Left ventricle myocardium inferior (tissue), 1 donor: ENCODE measurements at places on chromosomes 1 and 21. TPM values are rescaled to one million over a fixed set of nuclear protein-coding genes. Genes with fewer than 3 reads are reported as not detected.

DNA sequence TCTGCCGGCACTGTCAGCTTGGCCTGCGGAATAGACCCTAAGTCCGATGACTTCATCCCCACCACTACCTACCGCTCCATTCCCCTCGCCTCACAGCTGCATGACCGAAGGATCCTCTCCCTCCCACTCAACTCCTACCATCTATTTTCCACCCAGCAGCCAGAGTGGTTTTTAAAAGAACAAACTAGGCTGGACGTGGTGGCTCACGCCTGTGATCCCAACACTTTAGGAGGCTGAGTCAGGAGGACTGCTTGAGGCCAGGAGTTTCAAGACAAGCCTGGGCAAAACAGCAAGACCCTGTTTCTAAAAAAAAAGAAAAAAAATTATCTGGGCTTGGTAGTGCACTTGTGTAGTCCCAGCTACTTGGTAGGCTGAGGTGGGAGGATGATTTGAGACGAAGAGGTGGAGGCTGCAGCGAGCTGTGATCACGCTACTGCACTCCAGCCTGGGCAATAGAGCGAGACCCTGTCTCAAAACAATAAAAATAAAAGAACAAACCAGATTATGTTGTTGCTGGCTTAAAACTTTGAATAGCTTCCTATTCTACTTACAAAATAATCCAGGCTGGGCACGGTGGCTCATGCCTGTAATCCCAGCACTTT is 59.0 kb downstream of the UBIAD1 start:
- no peak overlapping the region for H3K4me3 ChIP-seq
- H3K27ac ChIP-seq: no peak overlapping the region
- H3K4me1 ChIP-seq: no peaks in the 10 kb centered on the region

- H3K27ac ChIP-seq: peak overlapping the region; percentile 6
- H3K4me3 ChIP-seq: no peak overlapping the region
- no peaks in the 10 kb centered on the region for H3K36me3 ChIP-seq
- H3K27me3 ChIP-seq: no peaks in the 10 kb centered on the region
These were observed 63.4 kb upstream of the BCL10 start for GRCh38 chr1:85339656-85340399.

DNA sequence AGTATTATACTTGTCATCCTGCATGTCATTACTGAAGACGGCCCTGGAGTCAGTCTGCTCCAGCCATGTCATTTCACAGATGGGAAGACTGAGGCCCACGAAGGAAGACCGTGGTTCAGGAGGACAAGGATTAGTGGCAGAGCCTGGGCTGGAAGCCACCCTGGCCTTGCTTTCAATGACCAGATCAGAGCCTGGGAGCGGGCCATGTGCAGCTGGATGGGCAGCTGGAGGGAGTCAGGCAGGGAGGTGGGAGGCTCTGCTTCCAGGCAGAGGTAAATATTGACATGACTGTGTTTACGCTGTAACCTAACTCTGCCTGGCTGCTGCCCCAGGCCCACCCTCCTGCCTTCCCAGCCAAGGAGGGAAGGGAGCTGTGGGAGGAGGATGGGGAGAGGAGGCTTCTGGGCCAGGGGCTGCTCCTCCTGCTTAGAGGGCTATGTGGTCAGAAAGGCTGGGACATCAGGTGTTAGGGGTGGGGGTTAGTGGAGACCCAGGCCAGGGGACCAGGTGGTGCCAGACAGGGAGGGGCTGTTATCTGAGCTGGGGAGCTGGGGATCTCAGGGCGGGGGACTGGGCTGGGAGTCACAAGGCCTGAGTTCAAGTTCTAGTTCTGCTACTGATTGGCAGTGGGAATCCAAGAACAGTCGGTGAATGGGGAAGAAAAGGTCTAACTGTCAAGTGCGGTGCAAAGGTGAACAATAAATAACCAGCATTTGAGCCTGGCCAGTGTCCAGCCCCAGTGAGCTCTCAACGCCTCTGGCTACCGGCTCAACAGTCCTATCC is 48.5 kb upstream of the ECE1 start:
- H3K36me3 ChIP-seq: no peaks in the 10 kb centered on the region
- H3K4me1 ChIP-seq: peaks cover 97% of the 10 kb centered on the region
- H3K27ac ChIP-seq: peak overlapping the region; percentile 86

DNA sequence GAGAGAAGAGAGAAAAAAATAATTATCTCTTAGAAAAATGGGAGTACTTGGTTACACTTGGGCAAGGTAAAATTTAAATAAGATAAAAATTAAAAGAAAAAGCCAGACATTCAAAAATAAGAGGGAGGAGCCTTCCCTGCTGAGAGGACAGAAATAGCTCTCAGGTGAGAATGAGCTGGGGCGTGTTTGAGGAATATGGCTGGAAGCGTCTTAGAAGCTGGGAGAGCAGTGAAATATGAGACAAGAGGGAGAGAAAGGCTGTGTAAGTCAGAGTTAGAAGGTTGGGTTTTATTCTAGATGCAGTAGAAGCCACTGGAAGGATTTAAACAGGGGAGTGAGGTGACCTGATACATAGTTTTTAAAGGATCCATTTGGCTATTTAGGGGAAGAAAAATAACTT is 154.2 kb upstream of the L1TD1 start:
- H3K27me3 ChIP-seq: no peaks in the 10 kb centered on the region
- no peaks in the 10 kb centered on the region for H3K36me3 ChIP-seq
- H3K4me1 ChIP-seq: peaks cover 27% of the 10 kb centered on the region
- H3K4me3 ChIP-seq: no peak overlapping the region
- H3K27ac ChIP-seq: no peak overlapping the region

GRCh38 chr1:42456754-42457089 is 379 bp downstream of the PPCS start:
- no peak for DNase-seq
- peaks cover 22% of the 10 kb centered on the region for H3K36me3 ChIP-seq
- peak overlapping the region; percentile 99 for H3K4me3 ChIP-seq
- H3K27me3 ChIP-seq: no peaks in the 10 kb centered on the region
- H3K4me1 ChIP-seq: peaks cover 30% of the 10 kb centered on the region
- peak overlapping the region; percentile 98 for H3K27ac ChIP-seq

- H3K36me3 ChIP-seq: no peaks in the 10 kb centered on the region
- peaks cover 69% of the 10 kb centered on the region for H3K27me3 ChIP-seq
- no peak overlapping the region for H3K27ac ChIP-seq
- no peak overlapping the region for H3K4me3 ChIP-seq
These were observed 237.6 kb downstream of the GRIK3 start for GRCh38 chr1:36796733-36797132.

DNA sequence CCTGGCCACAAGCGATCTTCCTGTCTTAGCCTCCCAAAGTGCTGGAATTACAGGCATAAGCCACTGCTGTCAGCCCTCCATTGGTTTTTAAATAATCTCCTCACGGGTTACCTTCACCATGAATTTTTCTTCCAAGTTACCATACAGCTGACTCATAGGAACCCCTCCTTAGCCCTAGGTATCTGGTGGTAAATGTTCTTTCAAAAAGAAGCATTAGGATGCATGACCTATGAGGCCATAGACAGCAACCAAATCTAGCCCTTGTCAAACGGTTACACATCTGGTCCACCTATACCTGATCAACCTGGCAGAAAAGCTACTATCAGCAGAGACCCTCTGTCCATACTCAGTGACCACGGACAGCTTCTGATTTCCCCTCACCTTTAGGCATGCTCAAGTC is 12.7 kb upstream of the DEGS1 start:
- no peak for DNase-seq
- no peaks in the 10 kb centered on the region for H3K27me3 ChIP-seq
- H3K4me3 ChIP-seq: no peak overlapping the region
- peaks cover 12% of the 10 kb centered on the region for H3K4me1 ChIP-seq
- H3K27ac ChIP-seq: no peak overlapping the region
- H3K36me3 ChIP-seq: no peaks in the 10 kb centered on the region

DNA sequence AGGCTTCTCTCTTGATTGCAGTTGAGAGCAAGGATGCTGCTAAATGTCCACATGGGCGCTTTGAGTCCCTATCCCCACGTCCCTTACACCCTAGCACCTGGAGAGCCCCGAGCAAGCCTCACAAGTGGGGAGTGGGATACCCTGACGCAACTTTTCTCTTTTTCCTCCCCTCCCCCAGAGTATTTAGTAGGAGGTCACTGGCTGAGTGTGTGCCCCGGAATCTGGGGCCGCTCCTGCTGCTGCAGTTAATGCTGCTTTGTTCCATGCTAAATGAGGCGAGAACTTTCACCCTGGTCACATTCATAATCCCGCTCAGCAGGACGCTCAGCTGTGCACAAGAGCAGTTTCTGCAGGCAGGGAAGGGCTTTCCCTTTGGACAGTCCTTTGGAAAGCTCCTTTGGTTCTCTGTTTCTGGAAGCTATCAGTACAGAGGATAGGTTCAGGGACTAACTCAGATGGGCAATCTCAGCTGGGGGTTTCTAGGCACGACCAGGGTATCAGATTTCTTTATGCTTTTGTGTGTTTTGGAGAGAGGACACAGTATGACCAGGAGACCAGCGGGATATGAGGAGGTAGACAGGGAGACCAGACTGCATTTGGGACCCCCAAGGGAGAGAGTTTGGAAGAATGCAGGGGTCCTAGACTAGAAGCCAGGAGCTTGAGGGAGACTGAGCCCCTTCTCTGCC is 75.9 kb downstream of the NOS1AP start:
- no peaks in the 10 kb centered on the region for H3K36me3 ChIP-seq
- no peaks in the 10 kb centered on the region for H3K27me3 ChIP-seq
- no peak overlapping the region for H3K4me3 ChIP-seq
- H3K4me1 ChIP-seq: no peaks in the 10 kb centered on the region

- peaks cover 40% of the 10 kb centered on the region for H3K4me1 ChIP-seq
- no peaks in the 10 kb centered on the region for H3K27me3 ChIP-seq
- H3K36me3 ChIP-seq: no peaks in the 10 kb centered on the region
These were observed 13.6 kb upstream of the SPEN start for GRCh38 chr1:15833842-15834405.

DNA sequence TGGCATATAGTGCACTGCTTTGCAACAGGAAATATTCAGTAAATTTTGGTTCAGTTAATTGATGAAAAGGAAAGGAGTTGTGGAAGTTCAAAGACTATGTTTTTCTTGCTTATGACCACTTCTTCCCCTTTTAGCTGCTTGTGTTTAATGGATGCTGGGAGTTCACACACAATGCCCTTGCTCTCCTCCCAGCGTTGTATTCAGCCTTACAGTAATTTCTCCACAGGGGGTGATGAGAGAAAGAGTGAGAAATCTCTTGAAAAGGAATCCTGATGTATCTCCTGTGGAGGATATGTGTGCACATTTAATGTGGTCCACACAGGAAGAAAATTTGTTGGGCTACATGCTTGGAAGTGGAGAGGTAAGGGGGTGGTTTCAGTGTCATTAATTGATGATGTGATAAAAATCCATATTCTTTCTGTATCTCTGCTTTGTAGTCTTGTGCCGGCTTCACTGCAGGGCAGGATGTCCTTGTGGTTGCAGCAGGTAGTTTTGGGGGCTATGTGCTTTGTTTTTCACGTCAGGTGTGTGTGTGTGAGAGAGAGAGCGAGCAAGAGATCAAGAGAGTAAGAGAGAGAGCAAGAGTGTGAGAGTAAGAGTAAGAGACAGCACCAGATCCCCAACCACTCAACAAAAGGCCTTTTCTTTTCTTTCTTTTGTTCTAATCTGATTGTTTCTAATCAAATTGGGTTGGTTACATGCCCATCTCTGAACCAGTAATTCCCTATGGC is 204.4 kb downstream of the RWDD3 start:
- H3K4me1 ChIP-seq: no peaks in the 10 kb centered on the region
- H3K27ac ChIP-seq: no peak overlapping the region
- no peaks in the 10 kb centered on the region for H3K27me3 ChIP-seq
- no peaks in the 10 kb centered on the region for H3K36me3 ChIP-seq
- H3K4me3 ChIP-seq: no peak overlapping the region

- no peak for DNase-seq
- no peak overlapping the region for H3K27ac ChIP-seq
- H3K36me3 ChIP-seq: no peaks in the 10 kb centered on the region
- no peaks in the 10 kb centered on the region for H3K27me3 ChIP-seq
- H3K4me1 ChIP-seq: peaks cover 21% of the 10 kb centered on the region
- H3K4me3 ChIP-seq: no peak overlapping the region
These were observed 31.9 kb downstream of the KCNC4 start for GRCh38 chr1:110242062-110242461.

DNA sequence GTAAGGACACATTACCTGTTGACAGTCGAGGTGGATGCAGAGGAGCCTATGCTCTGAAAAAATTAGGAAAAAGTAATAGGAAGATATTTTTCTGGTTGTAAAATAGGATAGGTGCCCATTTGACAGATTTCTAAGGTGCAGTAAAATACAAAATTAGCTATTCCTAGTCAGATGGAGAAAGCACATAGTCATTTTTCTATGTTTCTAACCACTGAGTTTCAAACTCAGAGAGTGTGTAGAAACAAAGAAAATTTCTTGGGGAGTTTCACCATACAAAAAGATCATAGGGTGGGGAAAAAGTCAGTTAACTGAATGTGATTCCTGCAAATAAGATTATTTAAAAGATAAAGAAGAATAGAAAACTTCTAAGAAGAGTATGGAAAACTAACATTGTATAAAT is 666.9 kb downstream of the KCNT2 start:
- H3K27me3 ChIP-seq: no peaks in the 10 kb centered on the region
- no peak overlapping the region for H3K4me3 ChIP-seq
- DNase-seq: no peak
- no peak overlapping the region for H3K27ac ChIP-seq

DNA sequence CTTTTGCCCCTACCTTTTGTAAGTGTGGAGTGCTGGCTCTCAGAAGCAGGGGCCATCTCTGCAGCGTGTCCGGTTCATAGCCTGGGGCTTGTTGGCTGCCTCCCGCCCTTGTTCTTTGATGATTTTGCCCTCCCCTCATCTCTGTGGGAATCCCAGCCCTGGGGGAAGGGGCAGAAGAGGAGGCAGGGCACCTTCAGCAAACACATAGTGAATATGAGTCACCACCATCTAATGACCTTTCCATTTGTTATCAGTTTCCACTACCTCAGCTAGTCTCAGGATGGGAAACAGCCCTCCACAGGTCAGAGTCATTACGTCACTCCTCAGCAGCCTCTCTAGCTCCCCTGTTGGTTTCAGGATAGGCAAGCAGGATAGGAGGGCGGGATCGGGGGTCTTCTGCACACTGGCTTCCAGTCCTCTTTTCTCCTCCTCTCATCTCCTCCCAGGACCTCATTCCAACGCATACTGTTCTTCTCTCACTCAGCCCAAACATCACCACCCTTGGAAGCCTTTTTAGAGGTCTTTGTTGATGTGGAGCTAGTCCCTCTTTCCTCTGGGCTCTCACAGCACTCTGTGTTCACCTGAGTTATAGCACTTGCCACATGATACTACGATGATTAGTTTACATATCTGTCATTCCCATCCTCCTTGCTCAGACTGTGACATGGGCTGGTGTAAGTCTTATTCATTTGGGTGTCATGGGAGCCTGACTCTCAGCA is 15.8 kb downstream of the GADD45A start:
- peaks cover 22% of the 10 kb centered on the region for H3K36me3 ChIP-seq
- DNase-seq: no peak
- no peak overlapping the region for H3K4me3 ChIP-seq
- H3K27me3 ChIP-seq: no peaks in the 10 kb centered on the region

DNA sequence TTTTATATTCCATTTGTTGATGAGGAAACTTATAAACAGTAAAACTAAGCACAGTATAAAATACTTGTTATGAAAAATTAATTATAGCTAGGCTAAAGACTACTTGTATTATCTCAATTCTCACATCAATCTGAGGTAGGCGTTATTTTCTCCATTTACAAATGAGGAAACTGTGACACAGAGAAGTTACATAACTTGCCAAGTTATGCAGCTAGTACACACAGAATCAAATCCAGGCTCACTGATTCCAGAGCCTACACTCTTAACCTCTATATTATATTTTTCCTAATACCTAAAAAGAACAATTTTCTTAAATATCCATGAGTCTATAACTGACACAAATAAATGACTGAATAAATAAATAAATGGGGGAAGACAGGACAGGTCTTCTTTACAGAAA is 11.2 kb upstream of the VPS45 start:
- no peak overlapping the region for H3K4me3 ChIP-seq
- no peaks in the 10 kb centered on the region for H3K36me3 ChIP-seq
- no peaks in the 10 kb centered on the region for H3K27me3 ChIP-seq
- H3K27ac ChIP-seq: no peak overlapping the region
- no peak for DNase-seq
- peaks cover 19% of the 10 kb centered on the region for H3K4me1 ChIP-seq

The PKP1 gene
- total RNA-seq: 0.38 TPM

The THRAP3 gene
- 59.0 TPM for total RNA-seq

The ISG20L2 gene
- 11.5 TPM for total RNA-seq

The FCRL4 gene
- not detected for total RNA-seq

The GPR52 gene
- total RNA-seq: 0.91 TPM
